CD4-positive, alpha-beta T cell treated with Interleukin-6 at 100 ng/mL for 8 hours (primary cell): ENCODE measurements at places on chromosomes 16 and 17.

- no peak for DNase-seq
These were observed at the start of gene ADGRG1 for GRCh38 chr16:57628008-57628781. Gene ADGRG1, plus strand, starts transcription at chr16:57628630. Its CDS starts 21,658 bp downstream, at chr16:57650288.

DNA sequence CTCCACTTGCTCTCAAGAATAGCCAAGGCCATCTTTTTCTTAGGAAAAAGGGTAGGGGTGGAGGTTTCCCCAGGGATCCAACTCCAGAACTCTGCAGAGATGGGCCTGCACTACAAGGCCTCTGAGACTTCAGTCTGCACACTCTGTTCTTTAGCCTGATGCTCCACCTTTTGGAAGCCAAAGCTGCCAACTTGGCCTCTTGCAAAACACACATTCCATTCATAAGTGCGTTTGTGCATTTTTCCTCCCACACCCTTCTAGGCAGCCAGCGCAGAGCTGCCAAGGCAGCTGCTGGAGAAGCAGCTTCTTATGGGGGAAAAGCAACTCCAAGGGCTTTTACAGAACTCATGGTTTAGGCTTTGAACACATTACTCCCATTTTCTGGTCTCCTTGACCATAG is 45.3 kb downstream of the REXO5 start:
- no peak for DNase-seq

GRCh38 chr16:87202346-87202745 is 114.8 kb downstream of the C16orf95 start:
- no peak for DNase-seq

GRCh38 chr17:48127371-48128051 is 19.9 kb downstream of the SNX11 start:
- no peak for DNase-seq

DNA sequence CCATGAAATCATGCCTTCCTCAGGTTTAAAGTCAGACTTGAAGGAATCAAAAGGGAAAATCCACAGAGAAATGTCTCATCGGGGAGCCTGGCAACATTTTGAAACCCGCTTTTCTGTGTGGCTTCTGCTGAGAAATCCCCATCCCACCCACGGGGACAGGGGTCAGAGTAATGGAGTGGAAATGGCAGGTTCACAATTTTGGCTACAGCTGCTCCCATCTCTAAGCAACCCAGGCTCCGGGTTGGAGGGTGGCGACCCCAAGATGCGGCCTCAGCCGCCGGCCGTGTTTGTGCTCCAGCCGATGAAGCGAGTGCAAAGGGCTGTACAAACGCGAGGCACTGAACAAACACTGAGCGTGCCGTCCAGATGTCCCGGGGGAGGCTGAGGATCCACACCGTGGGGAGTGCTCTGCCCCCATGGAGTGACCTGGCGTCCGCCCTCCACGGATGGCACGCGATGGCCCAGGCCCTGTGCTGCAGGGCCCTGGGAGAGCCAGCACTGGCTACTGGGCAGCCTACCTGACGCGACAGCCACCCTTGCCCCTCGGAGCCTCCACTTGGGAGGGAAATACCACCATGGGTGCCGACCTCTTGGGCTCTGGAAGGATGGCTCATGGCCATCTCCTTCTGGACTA is 22.2 kb downstream of the SLC43A2 start:
- no peak for DNase-seq

- no peak for DNase-seq
These were observed 103.3 kb downstream of the CA4 start for GRCh38 chr17:60253048-60253447.

DNA sequence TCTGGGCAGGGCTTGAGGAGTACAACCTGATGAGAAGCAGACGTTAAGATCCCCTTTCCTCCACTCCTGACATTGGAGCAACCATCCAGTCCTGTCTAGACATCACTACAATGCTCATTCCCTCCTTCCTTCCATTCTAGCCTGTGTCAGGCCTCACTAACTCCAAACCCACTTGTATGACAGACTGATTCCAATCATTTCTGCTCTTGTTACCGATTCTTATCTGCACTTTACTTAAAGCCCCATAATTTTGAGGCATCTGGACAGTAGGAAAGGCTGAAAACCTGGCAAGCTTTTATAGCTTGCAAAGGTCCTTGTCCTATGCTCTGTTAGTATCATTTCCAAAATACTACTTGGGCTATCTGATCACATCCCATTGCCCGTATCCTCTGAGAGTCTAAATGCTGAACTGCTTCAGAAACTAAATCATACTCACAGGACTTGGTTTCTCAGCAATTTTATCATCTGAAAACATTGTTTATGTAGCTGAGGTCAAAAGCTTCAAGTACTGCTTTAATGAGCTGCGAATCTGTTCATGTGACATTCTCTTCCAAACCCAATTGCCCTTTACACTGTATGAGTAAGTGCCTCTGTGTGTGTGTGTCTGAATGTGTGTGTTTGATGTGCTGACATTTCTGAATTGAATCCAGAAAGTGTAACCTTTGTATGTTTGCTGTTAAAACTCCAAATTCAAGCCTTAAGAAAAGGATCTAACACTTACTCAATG is 57.2 kb upstream of the CACNG3 start:
- DNase-seq, result no peak

- no peak for DNase-seq
These were observed 32.4 kb downstream of the HAPSTR1 start for GRCh38 chr16:9123871-9124270.

DNA sequence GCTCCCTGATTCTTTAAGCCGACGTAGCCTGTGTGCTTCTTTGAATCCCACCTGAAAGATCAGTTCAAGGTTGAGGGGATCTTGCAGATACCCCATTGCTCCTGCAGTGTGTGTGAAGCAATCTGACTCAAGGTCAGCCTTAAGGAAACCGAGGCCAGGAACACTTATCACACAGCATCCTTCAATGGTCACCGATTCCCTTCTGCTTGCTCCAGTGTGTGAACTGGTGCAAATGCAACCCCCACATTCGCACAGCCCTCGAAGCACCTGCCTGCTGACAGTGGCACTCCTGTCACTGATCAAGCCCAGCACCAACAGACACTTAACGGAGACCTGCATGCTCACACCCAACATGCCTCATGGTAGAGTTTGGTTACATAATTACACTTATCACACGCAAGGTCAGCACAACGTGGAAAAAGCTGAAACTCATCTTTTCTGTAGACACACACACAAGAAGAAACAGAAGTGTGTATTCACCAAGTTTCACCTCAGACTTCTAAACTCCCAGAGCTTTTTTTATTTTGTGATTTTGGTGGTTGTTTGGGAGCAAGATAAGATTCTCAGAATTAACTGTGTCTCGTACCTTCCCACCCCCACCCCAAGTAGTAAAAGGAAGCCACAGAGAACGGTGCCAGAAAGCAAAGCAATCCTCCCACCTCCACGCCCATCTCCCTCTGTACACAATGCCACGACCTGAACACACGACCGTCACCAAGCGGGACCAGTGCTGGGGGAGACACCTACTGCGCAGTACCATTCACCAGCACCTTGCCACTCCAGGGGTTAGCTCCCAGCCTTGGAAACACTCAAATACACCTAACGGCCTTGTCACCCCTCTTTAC is 37.2 kb downstream of the LITAFD start:
- no peak for DNase-seq

DNA sequence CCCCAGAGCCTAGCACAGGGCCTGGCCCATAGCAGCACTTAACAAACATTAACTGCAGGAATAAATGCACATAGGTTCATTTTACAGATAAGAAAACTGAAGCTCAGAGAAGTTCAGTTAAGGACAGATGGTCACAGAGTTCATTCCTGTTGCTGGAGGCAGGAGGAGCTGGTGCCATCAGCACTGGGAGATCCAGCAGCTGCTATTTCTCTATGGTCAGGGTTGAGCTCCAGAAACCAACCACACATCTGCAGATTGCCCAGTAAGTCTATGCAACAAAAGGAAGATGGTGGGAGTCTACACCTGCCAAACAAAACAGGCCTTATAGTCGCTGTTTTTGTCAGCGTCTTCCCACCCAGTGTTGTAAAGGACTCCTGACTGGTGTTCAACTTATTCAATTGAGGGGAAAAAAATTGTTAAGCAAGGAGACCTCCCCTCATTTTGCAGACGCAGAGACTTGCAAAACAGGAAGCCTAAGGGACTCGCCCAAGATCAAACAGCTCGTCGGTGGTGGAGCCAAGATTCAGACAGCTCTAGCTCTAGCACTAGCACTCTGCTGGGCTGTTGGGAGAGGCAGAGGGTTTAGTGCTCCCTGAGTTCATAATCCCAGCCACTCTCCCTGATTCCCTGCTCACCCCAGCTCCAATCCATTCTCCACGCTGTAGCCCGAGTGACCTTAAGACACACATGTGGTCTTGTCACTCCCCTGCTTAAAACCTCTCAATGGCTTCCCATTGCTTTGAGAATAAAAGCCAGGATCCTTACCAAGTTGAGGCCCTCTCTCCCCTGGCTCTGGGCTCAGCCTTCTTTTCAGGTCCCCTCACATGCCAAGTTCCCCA is 9.0 kb downstream of the NOG start:
- peak; percentile 73 for DNase-seq

GRCh38 chr16:67490335-67491096 is 7.2 kb upstream of the AGRP start:
- no peak for DNase-seq

DNA sequence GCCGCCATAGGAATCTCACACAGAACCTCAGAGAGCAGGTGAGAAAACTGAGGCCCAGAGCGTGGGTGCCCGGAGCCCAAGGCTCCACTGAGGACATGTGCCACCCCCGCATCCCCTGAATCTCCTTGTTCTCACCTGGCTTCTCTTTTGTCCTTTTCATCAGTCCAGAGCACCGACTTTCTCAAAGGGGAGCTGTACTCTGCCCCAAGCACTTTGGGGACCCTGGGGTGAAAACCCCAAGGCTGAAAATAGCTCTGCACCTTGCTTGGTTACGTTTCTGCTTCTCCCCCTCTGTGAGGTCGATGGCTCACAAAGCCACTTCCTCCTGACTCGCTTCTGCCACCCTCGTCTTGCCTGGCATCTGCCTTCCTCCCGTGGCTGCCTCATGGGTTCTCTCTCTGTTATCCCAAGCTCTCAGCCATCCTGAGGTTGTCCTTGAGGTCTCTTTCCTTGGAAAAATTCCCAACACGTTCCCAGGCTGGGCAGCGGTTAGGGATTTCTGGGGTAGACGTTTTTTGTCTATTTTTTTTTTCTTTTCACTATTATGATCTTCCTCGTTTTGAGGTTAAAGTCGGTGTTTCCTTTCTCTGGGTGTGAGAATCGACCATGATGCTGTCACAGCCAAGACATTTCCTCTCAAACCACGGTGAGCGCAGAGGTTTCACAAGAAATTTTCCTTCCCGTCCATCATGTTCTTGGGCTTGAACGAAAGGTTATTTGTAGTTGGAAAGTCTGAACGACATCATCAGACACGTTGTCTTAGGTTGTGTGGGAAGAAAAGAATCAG is 37.2 kb downstream of the IRF8 start:
- DNase-seq, result peak; percentile 72

- DNase-seq, result peak; percentile 21
These were observed 188.2 kb downstream of the FTO start for GRCh38 chr16:53892155-53892554.

DNA sequence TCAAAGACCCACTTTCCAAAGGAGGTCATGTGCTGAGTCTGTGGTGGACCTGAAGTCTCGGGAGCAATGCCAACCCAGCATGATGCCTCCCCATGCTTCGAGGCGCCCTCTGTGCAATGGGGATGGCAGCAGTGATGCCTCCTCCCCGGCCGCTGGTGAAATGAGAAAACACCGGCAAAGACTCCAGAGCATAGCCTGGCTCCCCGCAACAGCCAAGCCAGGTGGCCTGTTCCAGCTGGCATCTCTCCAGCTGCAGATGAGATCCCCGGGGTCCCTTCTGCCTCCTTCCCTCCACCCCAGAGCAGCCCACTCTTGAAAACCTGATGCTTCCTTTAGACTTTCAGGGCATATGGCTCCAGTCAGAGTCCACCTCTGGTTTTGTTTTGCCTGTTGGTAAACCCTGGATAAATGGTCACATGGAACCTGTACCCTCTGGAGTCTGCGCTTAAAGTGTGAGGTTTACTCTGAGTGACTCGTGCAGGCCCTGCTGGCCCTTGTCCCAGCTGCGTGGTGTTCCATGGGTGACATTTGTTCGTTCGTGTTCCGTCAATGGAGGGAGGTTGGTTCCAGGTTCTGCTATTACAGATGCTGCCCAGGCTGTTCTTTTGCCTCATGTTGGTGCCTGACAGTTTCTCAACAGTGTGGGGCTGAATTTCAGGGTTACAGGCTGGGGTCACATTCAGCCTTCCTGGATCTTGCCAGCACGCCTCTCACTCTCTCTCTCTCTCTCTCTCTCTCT is 181.8 kb upstream of the CIBAR2 start:
- DNase-seq, result no peak

- no peak for DNase-seq
These were observed 36.8 kb downstream of the HS3ST3B1 start for GRCh38 chr17:14337596-14338079.

GRCh38 chr16:58462089-58462488 is 37.9 kb upstream of the NDRG4 start:
- DNase-seq, result no peak

DNA sequence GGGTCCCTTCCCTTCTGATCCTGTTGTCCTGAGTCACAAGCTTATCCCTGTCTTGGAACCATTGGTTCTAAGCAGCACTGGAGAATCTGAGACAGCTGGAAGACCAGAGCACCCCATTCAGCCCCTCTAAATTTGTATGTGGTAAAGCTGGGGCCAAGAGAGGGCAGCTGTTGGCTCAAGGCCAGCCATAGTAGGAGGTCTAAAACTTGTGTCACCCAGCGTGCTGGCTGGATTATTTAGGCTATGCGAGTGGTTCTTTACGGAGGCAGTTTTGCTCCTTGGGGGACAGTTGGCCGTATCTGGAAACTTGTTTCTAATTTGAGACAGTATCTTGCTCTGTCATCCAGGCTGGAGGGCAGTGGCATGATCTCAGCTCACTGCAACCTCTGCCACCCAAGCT is 69.6 kb upstream of the GSE1 start:
- no peak for DNase-seq
